Activated T-helper 2 cell treated with anti-CD3 and anti-CD28 coated beads, Interferon-gamma antibody, Interleukin-2, Interleukin-4, amounts not matched to agents 10 μg/mL and 5 μg/mL and 100 μg/mL, durations not matched to agents 14 hours and 24 hours and 36 hours (primary cell): ENCODE measurements at places on chromosomes 7 and 10. TPM values are rescaled to one million over a fixed set of nuclear protein-coding genes. Genes with fewer than 3 reads are reported as not detected.

FFAR4 gene
- total RNA-seq, result not detected in 2 replicates

GRCh38 chr7:134926396-134926795 lies 59.9 kb upstream of the AGBL3 start:
- H3K27me3 ChIP-seq, result no peaks in the 10 kb centered on the region
- H3K4me1 ChIP-seq, result no peaks in the 10 kb centered on the region
- H3K36me3 ChIP-seq, result no peaks in the 10 kb centered on the region
- H3K27ac ChIP-seq, result no peak overlapping the region
- DNase-seq, result no peak
- H3K4me3 ChIP-seq, result no peak overlapping the region

- no peak overlapping the region for H3K27ac ChIP-seq
- no peak overlapping the region for H3K4me3 ChIP-seq
- H3K4me1 ChIP-seq, result no peaks in the 10 kb centered on the region
- DNase-seq, result no peak
These were observed 49.4 kb upstream of the IGFBP3 start for GRCh38 chr7:45970454-45970853.

- no peak overlapping the region for H3K4me3 ChIP-seq
- peaks cover 10% of the 10 kb centered on the region for H3K4me1 ChIP-seq
- peaks cover 28% of the 10 kb centered on the region for H3K27me3 ChIP-seq
- no peak for DNase-seq
These were observed 44.9 kb downstream of the POLR1F start for GRCh38 chr7:19663816-19664462.

NKX1-2 gene
- total RNA-seq, result not detected in 2 replicates

CCNY gene
- total RNA-seq, result 60.4 and 67.1 TPM in 2 replicates

- no peaks in the 10 kb centered on the region for H3K4me1 ChIP-seq
- no peak for DNase-seq
- H3K27ac ChIP-seq, result no peak overlapping the region
- H3K4me3 ChIP-seq, result no peak overlapping the region
- no peaks in the 10 kb centered on the region for H3K36me3 ChIP-seq
- no peaks in the 10 kb centered on the region for H3K27me3 ChIP-seq
These were observed 311.0 kb downstream of the ANKRD30A start for GRCh38 chr10:37436357-37436756.

- peak; percentile 63 for DNase-seq
- H3K4me1 ChIP-seq, result no peaks in the 10 kb centered on the region
- no peak overlapping the region for H3K27ac ChIP-seq
- no peaks in the 10 kb centered on the region for H3K36me3 ChIP-seq
- peaks cover 42% of the 10 kb centered on the region for H3K27me3 ChIP-seq
These were observed 4.5 kb upstream of the PLXNA4 start for GRCh38 chr7:132580717-132581285.

DNA sequence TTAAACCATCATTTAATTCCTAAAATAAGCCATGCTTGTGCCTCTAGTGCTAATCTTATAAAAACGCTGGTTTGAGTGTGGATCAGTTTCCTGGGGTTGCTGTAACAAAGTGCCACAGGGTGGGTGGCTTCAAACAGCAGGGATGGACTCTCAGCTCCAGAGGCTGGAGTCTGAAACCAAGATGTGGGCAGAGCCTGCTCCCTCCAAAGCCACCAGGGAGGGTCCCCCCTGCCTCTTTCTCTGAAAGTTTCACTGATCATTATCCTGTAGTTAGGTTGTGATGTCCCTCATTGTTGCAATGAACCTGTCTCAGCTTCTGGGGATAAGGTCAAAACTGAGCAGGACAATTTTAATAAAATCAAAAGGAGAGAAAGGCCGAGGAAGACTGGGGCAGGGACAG lies 251.9 kb upstream of the TCERG1L start:
- H3K4me1 ChIP-seq, result no peaks in the 10 kb centered on the region
- H3K27me3 ChIP-seq, result no peaks in the 10 kb centered on the region
- no peak overlapping the region for H3K4me3 ChIP-seq
- H3K27ac ChIP-seq, result no peak overlapping the region
- DNase-seq, result no peak

VENTX gene
- 0.07 TPM in 1 of 2 replicates, not detected in the other for total RNA-seq

PHTF2 gene
- total RNA-seq, result 31.8 and 34.8 TPM in 2 replicates

PRRT4 gene
- total RNA-seq, result 0.39 and 0.55 TPM in 2 replicates

- H3K27ac ChIP-seq, result no peak overlapping the region
- H3K4me1 ChIP-seq, result no peaks in the 10 kb centered on the region
These were observed 24.0 kb upstream of the TMEM213 start for GRCh38 chr7:138773817-138774216.

DNA sequence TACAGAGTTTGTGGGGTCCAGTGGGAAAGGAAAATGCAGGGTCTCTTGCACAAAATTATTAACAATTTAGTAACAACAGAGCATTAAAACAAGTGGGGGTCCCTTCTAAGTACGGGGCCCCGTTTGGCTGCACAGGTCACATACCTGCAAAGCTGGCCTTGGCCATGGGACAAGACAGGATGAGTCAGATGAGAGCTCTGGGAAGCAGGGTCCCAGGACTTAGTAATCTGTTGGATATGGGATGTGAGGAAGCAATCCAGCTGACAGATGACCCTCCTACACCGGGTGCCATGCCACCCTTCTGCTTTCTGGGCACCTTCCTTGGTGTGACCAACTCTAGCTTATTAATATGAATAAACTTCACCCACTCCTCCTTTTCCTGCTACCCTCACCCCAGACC lies 3.2 kb upstream of the DUSP5 start:
- no peak overlapping the region for H3K4me3 ChIP-seq
- H3K27ac ChIP-seq, result no peak overlapping the region
- DNase-seq, result no peak
- H3K27me3 ChIP-seq, result no peaks in the 10 kb centered on the region
- peaks cover 24% of the 10 kb centered on the region for H3K4me1 ChIP-seq
- peaks cover 35% of the 10 kb centered on the region for H3K36me3 ChIP-seq

GRCh38 chr10:5570979-5571810 lies 46.4 kb downstream of the CALML3 start:
- H3K36me3 ChIP-seq, result no peaks in the 10 kb centered on the region
- H3K4me1 ChIP-seq, result peaks cover 9% of the 10 kb centered on the region
- peaks cover 2% of the 10 kb centered on the region for H3K27me3 ChIP-seq
- DNase-seq, result no peak
- no peak overlapping the region for H3K4me3 ChIP-seq

NACAD gene
- 0.30 and 0.52 TPM in 2 replicates for total RNA-seq

GRCh38 chr10:124653811-124654651 lies 90.1 kb downstream of the FAM53B start:
- no peak overlapping the region for H3K4me3 ChIP-seq
- no peak overlapping the region for H3K27ac ChIP-seq
- no peak for DNase-seq
- no peaks in the 10 kb centered on the region for H3K27me3 ChIP-seq
- peaks cover 14% of the 10 kb centered on the region for H3K36me3 ChIP-seq
- H3K4me1 ChIP-seq, result peaks cover 40% of the 10 kb centered on the region

DNA sequence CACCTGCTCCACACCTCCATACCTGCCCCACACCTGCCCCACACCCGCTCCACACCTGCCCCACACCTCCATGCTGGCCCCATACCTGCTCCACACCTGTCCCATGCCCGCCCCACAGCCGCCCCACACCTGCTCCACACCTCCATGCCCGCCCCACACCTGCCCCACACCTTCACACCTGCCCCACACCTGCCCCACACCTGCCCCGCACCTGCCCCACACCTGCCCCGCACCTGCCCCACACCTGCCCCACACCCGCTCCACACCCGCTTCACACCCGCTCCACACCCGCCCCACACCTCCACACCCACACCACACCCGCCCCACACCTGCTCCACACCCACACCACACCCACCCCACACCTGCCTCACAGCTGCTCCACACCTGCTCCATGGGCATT lies 53.0 kb downstream of the PARP12 start:
- no peak overlapping the region for H3K4me3 ChIP-seq
- DNase-seq, result no peak
- no peaks in the 10 kb centered on the region for H3K36me3 ChIP-seq
- H3K27me3 ChIP-seq, result peaks cover 3% of the 10 kb centered on the region
- H3K4me1 ChIP-seq, result no peaks in the 10 kb centered on the region
- H3K27ac ChIP-seq, result no peak overlapping the region

LRIT1 gene
- not detected in 2 replicates for total RNA-seq

COA1 gene
- 67.1 and 69.1 TPM in 2 replicates for total RNA-seq

DYDC2 gene
- total RNA-seq, result not detected in 2 replicates

GPR15LG gene
- not detected in 2 replicates for total RNA-seq

DNA sequence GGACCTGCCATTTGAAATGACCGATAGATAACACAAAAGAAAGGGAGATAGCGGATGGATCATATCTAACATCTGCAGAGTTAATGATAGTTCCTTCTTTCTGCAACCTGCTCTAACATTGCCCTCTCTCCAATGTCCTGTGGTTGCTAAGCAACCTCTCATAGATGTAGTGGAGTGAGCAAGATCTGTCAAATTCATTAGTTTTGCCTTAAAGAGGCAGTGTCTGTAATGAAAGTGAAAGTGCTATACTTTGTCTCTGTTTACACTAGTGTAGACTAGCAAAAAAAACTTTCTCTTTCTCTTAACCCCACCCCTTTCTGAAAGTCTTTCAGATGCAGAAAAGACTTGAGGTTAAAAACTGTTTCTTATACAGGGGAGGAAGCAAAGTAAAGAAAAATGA lies 1196.9 kb downstream of the SORCS3 start:
- peaks cover 20% of the 10 kb centered on the region for H3K4me1 ChIP-seq
- H3K27me3 ChIP-seq, result no peaks in the 10 kb centered on the region
- peak overlapping the region; percentile 70 for H3K4me3 ChIP-seq

- peaks cover 92% of the 10 kb centered on the region for H3K36me3 ChIP-seq
- H3K4me3 ChIP-seq, result no peak overlapping the region
- H3K27me3 ChIP-seq, result no peaks in the 10 kb centered on the region
- H3K4me1 ChIP-seq, result peaks cover 8% of the 10 kb centered on the region
- no peak overlapping the region for H3K27ac ChIP-seq
These were observed 13.0 kb downstream of the ATAD1 start for GRCh38 chr10:87804939-87805569.
